ENCODE measurements at places on chromosomes 11 and 22. TPM values are rescaled to one million over a fixed set of nuclear protein-coding genes. Genes with fewer than 3 reads are reported as not detected.

DNA sequence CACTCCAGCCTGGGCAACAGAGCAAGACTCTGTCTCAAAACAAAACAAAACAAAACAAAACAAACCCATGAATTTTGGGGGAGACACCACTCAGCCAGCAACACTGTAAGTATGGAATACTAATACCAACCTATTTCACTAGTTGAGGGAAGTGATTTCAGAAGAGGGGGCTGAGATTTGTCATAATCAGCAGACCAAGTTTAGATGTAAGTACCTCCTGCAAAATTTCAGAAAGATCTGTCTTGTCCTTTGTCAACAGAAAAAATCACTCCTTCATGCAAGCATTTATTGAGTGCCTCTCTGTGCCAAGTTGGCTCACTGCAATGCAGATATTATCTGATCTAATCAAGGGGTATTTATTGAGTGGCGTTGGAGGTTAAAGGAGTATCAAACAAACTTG lies 23.4 kb upstream of the ADA2 start:
- H3K4me3 ChIP-seq = no peak overlapping the region
- H3K4me1 ChIP-seq = no peaks in the 10 kb centered on the region
- no peaks in the 10 kb centered on the region for H3K27me3 ChIP-seq
- no peak for DNase-seq
- no peak overlapping the region for H3K27ac ChIP-seq

DNA sequence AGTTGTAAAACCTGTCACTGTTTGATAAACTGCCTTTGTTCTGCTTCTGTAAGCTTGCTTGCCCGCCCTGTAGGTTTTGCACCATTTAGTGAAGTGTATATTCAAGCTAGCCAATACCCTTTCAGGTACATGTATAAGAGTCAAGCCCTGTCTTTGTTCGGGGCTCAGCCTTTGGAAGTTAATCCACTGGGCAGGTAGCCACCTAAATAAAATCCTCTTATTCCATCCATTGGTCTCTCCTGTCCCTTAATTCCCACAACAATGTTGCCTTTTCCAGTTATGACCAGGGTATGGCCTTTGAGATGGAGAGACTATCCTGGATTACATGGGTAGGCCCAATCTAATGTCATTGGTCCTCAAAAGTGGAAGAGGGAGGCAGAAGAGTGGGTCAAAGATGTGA lies 34.0 kb downstream of the NXPE1 start:
- H3K27me3 ChIP-seq = no peaks in the 10 kb centered on the region
- no peaks in the 10 kb centered on the region for H3K36me3 ChIP-seq
- H3K4me1 ChIP-seq = no peaks in the 10 kb centered on the region
- no peak for DNase-seq

NAALADL1 gene
- 3.8 TPM for total RNA-seq

- no peak for DNase-seq
- H3K27ac ChIP-seq = no peak overlapping the region
- H3K4me1 ChIP-seq = peaks cover 10% of the 10 kb centered on the region
- H3K36me3 ChIP-seq = peaks cover 2% of the 10 kb centered on the region
- no peaks in the 10 kb centered on the region for H3K27me3 ChIP-seq
- no peak overlapping the region for H3K4me3 ChIP-seq
Observed at GRCh38 chr22:31533374-31533773, 37.0 kb downstream of the SFI1 start.

DNA sequence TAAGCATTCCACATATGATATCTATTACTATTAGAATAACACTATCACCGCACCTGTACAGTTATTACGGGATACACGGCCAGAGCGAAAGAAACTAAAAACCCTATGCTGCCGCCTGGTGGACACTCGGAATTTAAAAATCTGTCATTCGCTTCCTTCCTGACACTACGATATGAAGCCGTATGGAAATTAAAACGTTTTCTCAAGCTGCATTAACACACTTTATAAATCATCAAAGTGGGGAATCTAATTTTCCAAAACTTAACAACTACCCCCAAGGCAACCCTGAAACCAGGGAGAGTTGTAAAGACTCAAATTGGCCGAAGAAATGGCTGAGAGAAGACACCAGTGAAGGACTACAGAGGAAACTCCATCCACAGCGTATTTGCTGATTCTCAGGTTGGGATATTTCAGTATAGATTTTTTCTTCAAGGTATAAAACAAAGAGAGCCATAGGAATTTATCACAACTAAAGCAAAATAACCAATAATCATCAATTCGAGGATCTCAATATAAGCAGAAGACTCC lies 1.4 kb downstream of the CCDC73 start:
- H3K4me1 ChIP-seq = no peaks in the 10 kb centered on the region
- no peak overlapping the region for H3K4me3 ChIP-seq
- H3K36me3 ChIP-seq = no peaks in the 10 kb centered on the region
- no peak overlapping the region for H3K27ac ChIP-seq

- no peak for DNase-seq
- H3K4me1 ChIP-seq = no peaks in the 10 kb centered on the region
- no peak overlapping the region for H3K27ac ChIP-seq
- no peaks in the 10 kb centered on the region for H3K36me3 ChIP-seq
- H3K4me3 ChIP-seq = 0 out of 2 replicates have a peak overlapping the region, but pooled peaks have one; percentile 2
Observed at GRCh38 chr22:50673231-50674129, 857 bp downstream of the SHANK3 start.

DNA sequence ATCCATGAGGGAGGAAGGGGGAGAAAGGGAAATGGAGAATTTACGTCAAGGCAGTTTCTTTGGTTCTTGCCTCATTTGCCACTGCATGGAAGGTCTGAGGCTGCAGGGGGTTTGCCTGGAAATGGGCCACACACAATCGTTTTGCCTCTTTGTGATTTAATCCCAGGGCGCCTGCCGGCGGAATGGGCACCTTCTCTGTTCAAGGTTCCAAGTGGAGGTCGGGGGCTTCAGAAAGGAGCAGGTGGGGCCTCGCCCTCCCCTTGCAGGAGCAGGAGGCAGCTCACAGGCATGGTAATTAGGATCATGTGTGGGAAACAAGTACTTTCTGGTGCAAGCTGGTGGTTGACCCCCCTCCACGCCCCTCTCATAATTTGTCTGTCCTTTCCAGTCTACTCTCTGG lies 29.9 kb downstream of the MPPED1 start:
- H3K36me3 ChIP-seq = no peaks in the 10 kb centered on the region
- H3K27ac ChIP-seq = no peak overlapping the region
- peaks cover 9% of the 10 kb centered on the region for H3K27me3 ChIP-seq
- no peaks in the 10 kb centered on the region for H3K4me1 ChIP-seq
- no peak for DNase-seq

- 0 out of 2 replicates have a peak, but pooled peaks cover 1% of the 10 kb centered on the region for H3K4me1 ChIP-seq
- H3K36me3 ChIP-seq = peaks cover 56% of the 10 kb centered on the region
- H3K4me3 ChIP-seq = no peak overlapping the region
- H3K27ac ChIP-seq = no peak overlapping the region
- no peaks in the 10 kb centered on the region for H3K27me3 ChIP-seq
- peak; percentile 51 for DNase-seq
Observed at GRCh38 chr22:19970479-19971275, 29.1 kb upstream of the TXNRD2 start.

DNA sequence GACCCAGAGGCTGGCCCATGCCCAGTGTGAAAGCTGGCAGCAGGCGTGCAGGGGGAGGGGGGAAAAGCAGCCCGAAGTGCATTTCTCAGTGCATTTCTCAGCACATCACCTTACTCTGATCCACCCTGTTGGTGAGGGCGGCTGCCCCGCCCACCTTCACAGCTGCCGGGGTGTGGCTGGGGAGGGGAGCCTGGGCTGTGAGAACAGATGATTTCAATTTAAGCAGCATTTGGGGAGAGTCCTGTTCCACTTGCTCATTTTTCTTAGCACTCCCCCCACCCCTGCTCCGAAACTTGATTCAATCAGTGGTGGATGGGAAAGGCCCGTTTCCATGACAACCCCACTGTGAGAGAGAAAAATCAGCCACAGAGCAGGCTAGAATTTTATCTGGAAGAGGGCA lies 84.8 kb downstream of the SNX19 start:
- H3K36me3 ChIP-seq = no peaks in the 10 kb centered on the region
- H3K4me3 ChIP-seq = no peak overlapping the region
- peaks cover 12% of the 10 kb centered on the region for H3K4me1 ChIP-seq
- no peaks in the 10 kb centered on the region for H3K27me3 ChIP-seq

DNA sequence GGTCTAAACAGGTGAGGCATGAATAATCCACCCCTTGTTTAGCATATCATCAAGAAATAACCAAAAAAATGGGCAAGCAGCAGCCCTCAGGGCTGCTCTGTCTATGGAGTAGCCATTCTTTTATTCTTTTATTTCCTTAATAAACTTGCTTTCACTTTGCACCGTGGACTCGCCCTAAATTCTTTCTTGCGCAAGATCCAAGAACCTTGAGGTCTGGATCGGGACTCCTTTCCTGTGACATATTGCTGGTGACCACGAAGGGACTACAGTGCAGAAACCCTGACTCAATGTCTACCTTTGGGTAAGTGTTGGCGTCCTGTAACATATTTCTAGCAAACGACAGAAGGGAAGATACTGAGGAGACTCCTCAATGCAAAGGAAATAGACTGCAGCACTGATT lies 1099.2 kb downstream of the FAM181B start:
- DNase-seq = no peak
- no peaks in the 10 kb centered on the region for H3K36me3 ChIP-seq
- no peak overlapping the region for H3K27ac ChIP-seq
- no peaks in the 10 kb centered on the region for H3K4me1 ChIP-seq

CASP5 gene
- total RNA-seq = not detected

GRCh38 chr11:120065876-120066275 lies 72.0 kb downstream of the TRIM29 start:
- H3K4me3 ChIP-seq = no peak overlapping the region
- DNase-seq = no peak
- H3K27ac ChIP-seq = no peak overlapping the region
- peaks cover 21% of the 10 kb centered on the region for H3K27me3 ChIP-seq
- H3K36me3 ChIP-seq = no peaks in the 10 kb centered on the region

DNA sequence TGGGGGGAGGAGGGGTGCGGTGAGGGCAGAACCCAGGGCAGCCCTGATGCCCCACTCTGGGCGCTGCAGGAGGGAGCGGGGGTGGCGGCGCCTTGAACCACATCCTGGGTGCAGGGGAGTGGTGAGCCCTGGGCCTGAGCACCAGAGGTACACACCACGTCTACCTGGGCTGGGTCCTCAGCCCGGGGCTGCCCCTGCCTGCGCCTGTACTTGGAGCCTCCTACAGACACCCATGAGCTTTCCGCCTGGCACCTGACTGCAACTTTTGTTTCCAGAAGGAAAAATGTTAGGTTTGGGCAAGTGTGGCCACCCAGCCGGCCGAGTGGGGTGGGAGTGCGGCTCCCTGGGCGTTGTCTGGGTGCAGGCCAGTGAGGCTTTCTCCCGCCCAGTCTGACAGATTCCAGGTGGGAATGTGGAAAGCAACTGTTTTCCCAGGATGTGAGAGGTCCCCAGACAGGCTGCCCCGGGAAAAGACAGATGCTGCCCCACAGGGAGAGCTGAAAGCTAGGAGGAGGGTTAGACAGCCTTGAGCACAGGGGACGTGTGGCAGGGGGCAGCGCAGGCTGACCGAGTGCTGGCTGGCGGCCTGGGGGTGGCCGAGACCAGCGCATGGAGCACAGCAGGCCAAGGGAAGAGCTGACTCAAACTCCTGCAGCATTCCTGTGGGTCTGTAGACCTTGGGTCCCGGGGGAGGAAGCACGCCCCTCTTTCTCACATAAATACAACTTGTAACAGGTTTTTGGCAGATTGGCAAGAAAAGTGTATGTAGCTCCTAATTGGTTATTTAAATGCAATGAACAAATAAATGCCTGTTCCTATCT lies 44.1 kb downstream of the GNB1L start:
- no peaks in the 10 kb centered on the region for H3K27me3 ChIP-seq
- peak; percentile 81 for DNase-seq
- no peak overlapping the region for H3K4me3 ChIP-seq
- H3K27ac ChIP-seq = no peak overlapping the region
- H3K36me3 ChIP-seq = no peaks in the 10 kb centered on the region

- H3K4me1 ChIP-seq = no peaks in the 10 kb centered on the region
- H3K4me3 ChIP-seq = no peak overlapping the region
- DNase-seq = peak; percentile 17
Observed at GRCh38 chr11:57476757-57477506, 16.6 kb downstream of the RTN4RL2 start.

DNA sequence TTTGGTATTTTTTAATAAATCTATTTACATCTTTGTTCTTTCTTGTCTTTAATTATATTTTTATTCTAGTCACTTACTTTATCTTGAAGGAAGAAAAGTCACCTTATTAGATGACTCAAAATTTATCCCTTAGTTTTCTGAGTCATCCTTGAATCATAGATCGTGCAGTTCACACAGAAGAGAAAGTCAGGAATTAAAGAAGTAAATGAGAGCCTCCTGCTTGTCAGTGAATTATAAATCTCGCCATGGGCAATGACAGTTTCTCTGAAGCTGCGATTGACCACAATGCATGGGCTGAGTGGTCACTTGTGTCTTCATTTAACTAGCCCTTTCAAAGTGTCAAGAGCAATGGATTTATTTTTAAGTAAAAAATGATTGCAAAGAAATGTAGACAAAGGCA lies 91.2 kb downstream of the LUZP2 start:
- DNase-seq = peak; percentile 79
- peaks cover 4% of the 10 kb centered on the region for H3K4me1 ChIP-seq
- H3K36me3 ChIP-seq = no peaks in the 10 kb centered on the region
- no peaks in the 10 kb centered on the region for H3K27me3 ChIP-seq
- no peak overlapping the region for H3K4me3 ChIP-seq
- H3K27ac ChIP-seq = no peak overlapping the region

OR5M3 gene
- not detected for total RNA-seq

- no peak for DNase-seq
- H3K27ac ChIP-seq = no peak overlapping the region
- no peak overlapping the region for H3K4me3 ChIP-seq
- no peaks in the 10 kb centered on the region for H3K36me3 ChIP-seq
Observed at GRCh38 chr22:42752912-42753311, 32.2 kb upstream of the A4GALT start.

- H3K36me3 ChIP-seq = peaks cover 80% of the 10 kb centered on the region
- no peaks in the 10 kb centered on the region for H3K27me3 ChIP-seq
- H3K4me3 ChIP-seq = no peak overlapping the region
- peaks cover 53% of the 10 kb centered on the region for H3K4me1 ChIP-seq
Observed at GRCh38 chr11:57313071-57313787, 11.5 kb downstream of the TNKS1BP1 start.

MRGPRD gene
- total RNA-seq = not detected

- H3K27me3 ChIP-seq = no peaks in the 10 kb centered on the region
- H3K27ac ChIP-seq = no peak overlapping the region
- H3K4me3 ChIP-seq = no peak overlapping the region
- H3K4me1 ChIP-seq = peaks cover 25% of the 10 kb centered on the region
Observed at GRCh38 chr11:122108192-122108799, 7.7 kb downstream of the BLID start.

DNA sequence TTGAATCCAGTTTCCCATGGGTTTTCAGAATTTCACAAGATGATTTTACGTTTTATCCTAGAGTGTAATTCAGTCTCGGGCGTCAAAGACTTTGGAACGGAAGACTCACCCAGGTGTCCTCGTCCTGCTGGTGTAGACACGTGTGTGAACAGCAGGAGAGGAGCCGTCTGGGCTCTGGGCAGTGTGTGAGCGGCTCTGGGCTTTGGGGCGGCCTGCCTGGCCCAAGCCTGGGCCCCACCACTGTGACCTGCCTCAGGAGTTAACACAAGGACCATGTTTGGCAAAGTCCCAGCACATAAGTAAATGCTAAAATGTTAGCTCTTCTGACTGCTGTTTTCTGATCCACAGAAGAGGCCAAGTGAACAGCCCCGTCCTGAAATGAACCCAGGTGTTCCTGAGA lies 1093.3 kb downstream of the BRD1 start:
- H3K36me3 ChIP-seq = no peaks in the 10 kb centered on the region
- H3K4me3 ChIP-seq = no peak overlapping the region
- H3K4me1 ChIP-seq = no peaks in the 10 kb centered on the region
- no peaks in the 10 kb centered on the region for H3K27me3 ChIP-seq

F2 gene
- not detected for total RNA-seq

GRCh38 chr11:90284171-90284570 lies 61.3 kb upstream of the CHORDC1 start:
- no peak overlapping the region for H3K27ac ChIP-seq
- no peak overlapping the region for H3K4me3 ChIP-seq
- H3K36me3 ChIP-seq = no peaks in the 10 kb centered on the region
- no peaks in the 10 kb centered on the region for H3K27me3 ChIP-seq

Measured in IMR-90 (cell line).